Stimulated activated CD4-positive, alpha-beta T cell treated with anti-CD3 and anti-CD28 coated beads, TNF-alpha, amount 100 ng/mL, for 48 hours (primary cell): ENCODE measurements at places on chromosomes 2 and 18.

- DNase-seq = no peak
Observed at GRCh38 chr2:209577376-209578357, 153.8 kb downstream of the MAP2 start.

- DNase-seq = no peak
Observed at GRCh38 chr2:105588581-105588980, 156.1 kb upstream of the NCK2 start.

GRCh38 chr2:86081724-86082123, 24.0 kb downstream of the POLR1A start:
- DNase-seq = no peak

- no peak for DNase-seq
Observed at GRCh38 chr18:59448546-59448945, 89.5 kb upstream of the LMAN1 start.
